ENCODE measurements at places on chromosomes 12 and 14.

GRCh38 chr14:75970989-75971388 is 10.8 kb downstream of the TGFB3 start:
- no peak for DNase-seq

DNA sequence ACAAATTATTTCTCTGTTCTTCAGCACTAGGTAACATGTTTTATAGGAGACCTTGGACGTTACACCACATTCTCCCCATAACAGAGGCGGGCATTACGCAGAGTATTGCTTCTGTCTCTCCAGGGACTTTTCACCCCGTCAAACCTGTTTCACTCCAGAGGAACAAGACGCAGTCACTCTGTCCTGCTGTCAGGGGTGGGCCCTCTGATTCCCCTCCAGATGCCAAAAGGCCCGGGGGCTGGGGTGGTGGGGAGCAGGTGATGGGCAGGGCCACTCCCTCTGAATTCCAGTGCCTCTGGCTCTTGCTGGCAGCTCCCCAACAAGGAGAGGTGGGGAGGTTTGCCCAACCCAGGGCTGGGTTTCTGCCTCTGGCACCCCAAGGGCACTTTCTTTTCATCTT is 71.9 kb downstream of the NTF3 start:
- DNase-seq: no peak

- no peak for DNase-seq
Observed at GRCh38 chr12:112947314-112947713, 9.0 kb downstream of the OAS3 start.

GRCh38 chr12:20653871-20654270 is 41.3 kb upstream of the SLCO1C1 start:
- no peak for DNase-seq

- DNase-seq: no peak
Observed at GRCh38 chr14:66109426-66109825, 376.7 kb upstream of the CCDC196 start.

GRCh38 chr12:132144810-132145168 is 532 bp downstream of the NOC4L start:
- DNase-seq: no peak

DNA sequence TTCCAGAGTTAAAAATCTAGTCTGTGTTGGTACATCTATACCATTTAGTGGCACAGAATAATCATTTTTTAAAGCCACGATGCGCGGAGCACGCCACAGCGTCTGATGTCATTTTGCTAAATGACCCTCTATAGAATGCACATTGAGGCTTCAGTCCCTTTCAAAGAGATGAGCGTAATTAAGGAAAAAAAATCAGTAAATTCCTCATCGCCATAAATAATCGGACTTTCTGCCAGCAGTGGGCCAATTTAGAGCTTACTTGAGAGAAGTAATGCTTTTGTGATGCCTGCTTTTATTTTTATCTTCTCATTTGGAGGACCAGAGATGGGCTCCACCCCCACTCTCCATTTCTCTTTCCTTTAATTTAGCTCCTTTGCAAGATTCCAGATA is 4.0 kb downstream of the ASCL1 start:
- no peak for DNase-seq

GRCh38 chr12:91264178-91264577 is 81.6 kb upstream of the DCN start:
- no peak for DNase-seq

DNA sequence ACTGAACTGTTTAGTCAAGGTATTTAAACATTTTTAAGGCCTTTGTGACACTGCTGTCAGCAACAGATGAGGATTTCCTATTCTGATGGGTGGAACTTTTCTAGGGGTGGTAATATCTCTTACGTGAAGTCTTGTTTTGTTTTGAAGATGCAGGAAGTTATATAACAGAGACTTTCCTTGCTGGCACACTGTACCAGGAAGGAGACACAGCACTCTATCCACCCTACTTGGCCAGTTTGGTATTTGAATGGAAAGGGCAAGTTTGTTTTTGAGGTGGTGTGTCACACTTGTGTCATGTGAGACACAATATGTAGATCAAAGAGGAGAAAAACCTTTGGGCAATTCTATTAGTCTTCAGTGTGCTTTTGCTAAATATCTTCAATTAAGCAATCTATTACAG is 51.6 kb upstream of the SRP54 start:
- no peak for DNase-seq

All from left lung (tissue), 14 donors.